ENCODE measurements at places on chromosomes 4 and X.

DNA sequence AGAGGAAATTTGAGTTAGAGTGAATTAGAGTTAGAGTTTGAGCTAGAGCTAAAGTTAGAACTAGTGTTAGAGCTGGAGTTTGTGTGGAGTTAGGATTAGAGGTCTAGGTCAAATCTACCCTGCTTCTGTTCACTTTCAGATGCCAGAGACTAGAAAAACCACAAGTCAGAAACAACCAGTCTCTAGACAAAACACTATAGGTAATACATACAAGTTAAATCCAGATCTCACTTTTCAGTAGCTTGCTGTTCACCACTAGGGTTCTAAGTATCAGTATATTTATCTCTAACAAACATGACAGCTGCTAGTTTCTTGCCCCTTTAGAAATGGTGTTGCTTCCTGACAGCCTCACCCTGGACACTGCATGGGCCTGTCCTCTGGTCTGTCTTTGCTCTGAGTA is 300.7 kb downstream of the ARAP2 start:
- no peak for DNase-seq

GRCh38 chr4:90127223-90127705 is at the start of gene CCSER1:
Gene CCSER1, plus strand, starts transcription at chr4:90127394.
- DNase-seq: peak; percentile 11

- no peak for DNase-seq
These were observed 185.6 kb downstream of the SLC7A11 start for GRCh38 chr4:138056541-138056940.

DNA sequence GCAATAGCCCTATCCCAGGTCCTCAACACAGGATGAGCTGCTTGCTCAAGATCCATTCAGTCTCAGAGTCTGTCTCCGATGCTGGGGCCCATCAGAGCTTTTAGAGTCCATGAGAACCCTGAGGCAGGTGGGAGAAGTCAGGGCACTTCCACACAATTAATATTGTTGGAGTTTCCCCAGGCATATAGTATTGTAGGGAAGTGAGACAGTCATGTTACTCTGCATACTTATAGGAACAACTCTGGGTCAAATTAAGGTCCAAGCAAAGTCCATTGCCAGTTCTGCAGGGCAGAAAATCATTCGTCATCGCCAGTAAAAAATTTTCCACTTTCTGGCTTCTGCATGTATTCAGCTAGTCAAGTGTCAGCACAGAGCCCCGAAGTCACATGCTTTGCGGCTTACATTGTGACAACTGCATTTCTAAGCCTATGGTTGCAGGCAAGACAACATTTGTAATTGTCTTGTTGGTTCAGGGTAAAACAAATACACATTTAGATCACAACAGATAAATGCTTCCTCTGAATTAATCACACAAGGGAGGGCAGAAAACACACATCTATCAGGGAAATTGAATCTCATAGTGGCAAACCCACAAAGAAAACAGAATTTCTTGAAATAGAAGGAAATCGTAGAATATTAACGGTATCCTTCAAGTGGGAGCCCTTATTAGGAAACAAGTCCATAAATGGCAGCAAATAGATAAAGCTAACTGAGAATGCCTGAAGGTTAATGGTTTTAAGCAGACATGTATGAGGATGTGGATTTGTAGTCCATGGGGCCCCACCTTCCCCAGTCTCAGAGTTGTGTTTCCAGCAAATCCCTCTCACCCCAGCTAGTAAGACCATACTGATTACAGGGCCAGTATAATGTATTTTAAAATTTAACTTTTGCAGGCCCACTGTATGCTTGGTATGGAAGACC is 412.1 kb upstream of the RASGEF1B start:
- DNase-seq: no peak

DNA sequence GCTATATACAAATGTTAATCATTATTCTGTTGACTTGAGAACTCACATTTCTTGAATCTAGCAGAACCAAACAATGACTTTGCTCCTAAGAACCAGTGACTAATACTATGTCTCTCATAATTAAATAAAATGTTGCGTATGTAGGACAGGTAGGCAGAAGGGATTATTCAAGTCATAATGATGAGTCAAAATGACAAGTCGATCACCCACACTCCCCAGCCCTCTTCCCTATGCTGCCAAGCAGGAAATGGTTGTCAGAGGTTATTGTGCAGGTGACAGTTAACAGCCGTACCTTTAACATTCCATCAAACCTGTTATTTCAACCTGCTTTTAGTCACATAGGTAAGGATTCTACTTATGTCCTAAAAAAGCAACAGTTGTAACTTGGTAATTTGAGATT is 22.0 kb upstream of the STK26 start:
- no peak for DNase-seq

- no peak for DNase-seq
These were observed 50.5 kb upstream of the UGT2B4 start for GRCh38 chr4:69546134-69546765.

- DNase-seq: no peak
These were observed 1111.2 kb upstream of the ADGRL3 start for GRCh38 chr4:60088807-60089486.

GRCh38 chr4:103493450-103494159 is 226.2 kb downstream of the TACR3 start:
- DNase-seq: no peak

GRCh38 chrX:10744007-10744406 is 123.6 kb upstream of the MID1 start:
- DNase-seq: no peak

DNA sequence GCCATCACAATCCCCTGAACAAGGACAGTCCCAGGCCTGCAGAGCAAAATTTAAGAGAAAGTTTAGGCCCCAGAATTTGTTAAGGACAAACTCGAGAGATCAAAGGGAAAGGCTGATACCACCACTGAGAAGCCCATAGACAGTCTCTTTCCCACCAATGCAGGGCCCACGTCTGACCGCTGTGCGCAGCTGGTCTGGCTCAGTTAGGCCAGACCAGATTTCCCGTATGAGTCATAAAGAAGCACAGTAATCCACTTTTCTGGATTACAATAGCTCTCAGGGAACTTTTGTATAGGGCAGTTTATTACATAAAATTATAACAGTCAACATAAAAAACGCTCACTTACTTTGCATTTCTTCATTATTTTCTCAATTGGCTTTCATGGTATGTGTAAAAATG is 259.5 kb downstream of the RCHY1 start:
- no peak for DNase-seq

- DNase-seq: no peak
These were observed 7.6 kb upstream of the KLHL2 start for GRCh38 chr4:165199722-165200121.

DNA sequence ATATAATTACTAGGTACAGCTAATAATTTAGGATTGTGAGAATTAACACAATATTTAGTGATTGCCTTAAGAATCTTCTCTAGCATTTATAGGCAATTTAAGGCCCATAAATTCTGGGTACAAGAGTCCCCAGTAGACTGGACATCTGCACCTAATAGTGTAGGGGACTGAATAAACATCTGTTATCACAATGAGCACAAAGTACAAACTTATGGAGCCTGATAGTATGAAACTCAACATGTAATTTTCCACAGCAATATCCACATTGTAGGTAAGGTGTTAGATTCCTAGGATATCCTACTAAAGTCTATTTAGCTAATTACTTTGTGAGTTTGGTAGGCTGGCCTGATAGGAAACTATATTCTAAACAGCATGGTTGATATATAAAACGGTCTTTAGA is 178.3 kb downstream of the FAM13A start:
- no peak for DNase-seq

- no peak for DNase-seq
These were observed 795.0 kb downstream of the CENPC start for GRCh38 chr4:66750273-66750672.

- DNase-seq: no peak
These were observed 178.7 kb upstream of the RBPJ start for GRCh38 chr4:26141911-26142638.

DNA sequence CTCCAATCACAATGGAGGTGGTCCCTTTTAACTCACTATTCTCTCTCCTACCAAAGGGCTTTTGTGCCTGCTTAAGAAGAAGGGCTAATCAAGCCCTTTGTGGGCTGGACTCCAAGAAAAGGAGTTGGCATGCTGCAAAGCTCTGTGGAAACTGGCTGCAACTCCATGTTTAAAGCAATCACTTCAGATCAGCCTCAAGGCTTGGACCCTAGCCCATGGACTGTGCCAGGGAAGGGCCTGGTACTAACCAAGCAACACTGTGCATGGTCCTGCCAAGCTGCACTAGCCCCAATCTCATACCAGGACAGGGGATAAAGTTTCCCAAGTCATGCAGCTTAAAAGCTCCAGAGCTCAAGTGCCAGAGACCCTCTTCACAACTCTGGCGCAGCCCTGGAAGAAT is 86.7 kb downstream of the ATP8A1 start:
- no peak for DNase-seq

- DNase-seq: no peak
These were observed 63.1 kb downstream of the RTL3 start for GRCh38 chrX:78595901-78596502.

DNA sequence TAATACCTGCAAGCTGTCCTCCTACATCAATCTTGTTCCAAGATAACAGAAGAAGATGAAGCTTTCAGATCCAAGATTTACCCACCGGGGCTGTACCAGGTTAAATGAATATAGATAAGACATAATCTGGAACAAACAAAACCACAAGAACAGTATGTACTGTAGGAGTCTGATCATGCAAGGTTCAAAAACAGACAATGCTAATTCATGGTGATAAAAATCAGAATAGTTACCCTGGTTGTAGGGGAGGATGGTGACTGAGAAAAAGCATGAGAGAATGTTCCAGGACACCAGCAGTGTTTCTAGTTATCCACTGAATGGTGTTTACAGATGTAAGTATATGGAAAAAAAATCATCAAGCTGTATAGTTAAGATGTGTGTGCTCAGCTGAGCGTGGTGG is 211.6 kb upstream of the TBL1X start:
- no peak for DNase-seq

DNA sequence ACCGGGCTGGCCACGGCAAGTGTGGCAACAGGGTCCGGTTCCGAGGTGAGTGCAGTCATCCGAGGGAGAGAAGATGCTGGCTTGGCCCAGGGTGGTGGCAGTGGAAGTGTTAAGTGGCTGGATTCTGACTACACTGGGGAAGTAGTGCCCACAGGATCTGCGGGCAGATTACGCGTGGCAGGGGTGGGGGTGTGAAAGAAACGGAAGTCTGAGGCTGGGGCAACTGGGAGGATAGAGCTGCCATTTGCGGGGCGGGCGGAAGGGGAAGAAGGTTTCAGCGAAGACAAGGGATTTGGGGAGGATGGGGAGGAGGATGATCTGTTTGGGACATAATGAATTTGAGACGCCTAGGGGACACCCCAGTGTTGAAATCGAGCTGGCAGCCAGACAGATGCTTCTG is 5.3 kb downstream of the RS1 start:
- DNase-seq: no peak

- DNase-seq: no peak
These were observed 224.9 kb downstream of the FAT4 start for GRCh38 chr4:125539691-125540090.

GRCh38 chr4:106986486-106986885 is 49.6 kb downstream of the DKK2 start:
- DNase-seq: no peak

DNA sequence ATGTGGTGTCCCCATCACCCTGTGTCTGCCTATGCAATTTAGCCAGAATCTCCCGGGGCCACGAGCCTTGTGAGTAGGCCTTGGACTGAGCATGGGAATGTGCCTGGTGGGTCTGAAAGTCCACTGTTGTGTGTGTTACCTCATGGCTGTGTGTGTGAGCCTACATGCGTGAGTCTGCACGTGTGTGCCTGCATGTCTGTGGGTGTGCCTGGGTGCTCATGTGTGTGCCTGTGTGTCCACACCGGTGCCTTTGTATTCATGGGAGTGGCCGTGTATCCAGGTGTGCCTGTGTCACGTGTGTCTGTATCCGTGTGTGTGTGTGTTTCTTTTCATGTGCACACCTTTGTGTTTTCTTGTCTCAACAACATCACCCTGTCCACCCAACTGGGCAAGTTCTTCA is 14.2 kb downstream of the ATP5ME start:
- DNase-seq: no peak

DNA sequence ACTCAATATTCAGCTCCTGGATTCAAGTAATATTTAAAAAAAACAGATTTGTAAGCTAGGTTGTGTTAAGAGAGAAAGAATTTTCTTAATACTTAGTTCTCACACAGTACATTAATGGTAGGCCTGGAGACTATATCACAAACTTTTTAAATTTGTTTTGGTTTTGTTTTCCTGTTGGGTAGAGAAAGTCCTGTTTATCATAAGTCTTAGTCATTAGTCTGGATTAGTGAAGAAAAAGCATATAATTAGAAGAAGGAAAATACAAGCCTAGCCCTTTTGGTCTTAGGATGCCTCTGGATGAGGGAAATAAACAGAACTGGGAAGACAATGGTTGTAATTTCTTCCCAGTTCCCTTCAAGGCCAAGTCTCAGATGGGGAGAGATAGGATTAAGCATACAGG is 163.6 kb downstream of the ADAMTS3 start:
- DNase-seq: no peak

DNA sequence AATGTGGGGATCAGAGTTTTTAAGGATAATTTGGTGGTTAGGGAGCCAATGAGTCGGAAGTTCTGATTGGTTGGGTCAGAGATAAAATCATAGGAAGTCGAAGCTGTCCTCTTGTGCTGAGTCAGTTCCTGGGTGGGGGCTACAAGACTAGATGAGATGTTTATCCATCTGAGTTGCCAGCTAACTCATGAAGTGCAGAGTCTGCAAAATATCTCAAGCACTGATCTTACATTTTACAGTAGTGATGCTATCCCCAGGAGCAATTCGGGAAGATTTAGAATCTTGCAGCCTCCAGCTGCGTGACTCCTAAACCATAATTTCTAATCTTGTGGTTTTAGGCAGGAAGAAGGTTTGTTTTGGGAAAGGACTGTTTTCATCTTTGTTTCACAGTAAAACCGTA is 565.8 kb upstream of the SPANXN1 start:
- no peak for DNase-seq

- DNase-seq: no peak
These were observed 97.5 kb upstream of the PRPS2 start for GRCh38 chrX:12693754-12694153.

DNA sequence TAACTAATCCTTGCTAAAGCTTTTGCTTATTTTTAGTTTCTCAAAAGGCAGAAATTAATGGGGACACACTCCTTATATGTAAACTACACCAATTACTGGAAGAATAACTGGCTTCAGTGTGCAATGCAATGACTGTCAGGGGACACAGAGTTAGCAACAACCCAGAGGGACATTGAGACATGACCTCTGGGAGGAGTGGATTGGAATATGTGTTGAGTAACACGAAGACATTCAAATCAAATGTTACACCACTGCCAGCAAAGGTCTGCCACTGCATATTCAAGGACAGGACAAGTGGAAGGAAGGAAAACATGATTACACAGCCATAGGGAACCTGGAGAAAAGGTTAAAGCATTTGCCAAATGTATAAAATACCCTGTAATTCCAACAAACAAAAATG is 240.1 kb upstream of the FSTL5 start:
- no peak for DNase-seq

- DNase-seq: no peak
These were observed 227.4 kb downstream of the PALLD start for GRCh38 chr4:168724243-168724642.

- DNase-seq: no peak
These were observed 15.8 kb upstream of the IL21 start for GRCh38 chr4:122636697-122637096.

- no peak for DNase-seq
These were observed 2.8 kb upstream of the CTSO start for GRCh38 chr4:155956461-155956860.

Measured in activated CD8-positive, alpha-beta memory T cell treated with anti-CD3 and anti-CD28 coated beads for 4 hours (primary cell).